ENCODE measurements at places on chromosomes 2 and 18.
A peak's percentile ranks its signal among the peaks of the same experiment; 100 is the strongest.

- no peak for DNase-seq
These were observed 14.2 kb downstream of the LIMS2 start for GRCh38 chr2:127661072-127661649.

DNA sequence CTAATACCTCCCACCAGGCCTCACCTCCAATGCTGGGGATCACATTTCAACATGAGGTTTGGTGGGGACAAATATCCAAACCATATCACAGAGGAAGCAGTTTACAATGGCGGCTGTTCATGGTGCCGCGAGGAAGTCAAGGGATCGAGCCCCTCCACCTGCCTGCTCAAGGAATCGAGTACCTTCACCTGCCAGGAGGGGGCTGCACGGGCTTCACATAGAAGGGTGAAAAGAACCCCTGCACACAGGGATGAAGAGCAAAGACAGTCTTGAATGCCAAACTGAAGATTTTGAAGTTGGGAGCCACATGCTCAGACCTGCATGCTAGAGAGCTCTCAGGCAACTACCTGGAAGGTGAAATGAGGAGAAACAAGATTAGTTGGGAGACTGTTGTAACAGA lies 110.3 kb downstream of the KCNF1 start:
- DNase-seq = no peak

GRCh38 chr2:230318190-230319121 lies 8.5 kb upstream of the SP140L start:
- DNase-seq = no peak

DNA sequence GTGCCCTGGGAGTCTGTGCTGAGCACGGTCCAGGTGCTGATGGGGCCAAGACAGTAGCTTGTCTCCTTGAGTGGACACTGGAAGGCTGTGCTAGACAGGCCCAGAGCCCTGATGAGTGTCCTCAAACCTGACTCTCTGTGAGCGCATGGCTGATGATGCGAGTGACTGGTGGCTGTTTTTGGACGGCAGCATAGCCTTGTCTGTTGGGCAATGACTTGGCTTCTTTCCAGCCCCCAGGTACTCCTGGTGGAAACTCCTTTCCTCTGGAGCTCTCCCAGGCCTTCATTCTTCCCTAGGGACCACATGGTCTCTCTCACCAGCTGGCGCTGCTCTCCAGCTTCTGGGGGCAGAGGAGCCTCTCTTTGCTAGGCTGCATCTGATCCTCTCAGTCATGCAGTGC lies 207.6 kb upstream of the SMIM21 start:
- peak; percentile 48 for DNase-seq

DNA sequence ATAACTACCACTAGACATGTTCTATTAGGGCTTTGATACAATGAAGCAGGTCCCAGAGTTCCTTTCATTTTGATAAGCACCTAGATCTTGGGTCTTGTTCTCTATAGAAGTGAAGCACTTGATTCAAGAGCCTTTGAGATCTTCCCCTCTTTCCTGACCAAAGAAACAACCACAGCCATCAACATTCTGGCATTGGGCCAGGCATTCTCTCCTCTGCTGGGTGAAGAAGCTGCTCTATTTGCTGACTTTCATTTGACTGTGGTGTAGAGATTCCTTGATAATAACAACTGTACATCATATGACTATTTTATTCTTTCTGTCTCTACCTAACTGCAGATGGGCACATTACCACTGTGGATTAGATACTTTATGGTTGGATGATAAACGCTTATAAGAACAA lies 96.6 kb upstream of the LYPD1 start:
- DNase-seq = peak; percentile 54

GRCh38 chr2:180591947-180592346 lies 388.5 kb upstream of the UBE2E3 start:
- DNase-seq = no peak

GRCh38 chr18:28109781-28110560 lies 67.0 kb downstream of the CDH2 start:
- no peak for DNase-seq

DNA sequence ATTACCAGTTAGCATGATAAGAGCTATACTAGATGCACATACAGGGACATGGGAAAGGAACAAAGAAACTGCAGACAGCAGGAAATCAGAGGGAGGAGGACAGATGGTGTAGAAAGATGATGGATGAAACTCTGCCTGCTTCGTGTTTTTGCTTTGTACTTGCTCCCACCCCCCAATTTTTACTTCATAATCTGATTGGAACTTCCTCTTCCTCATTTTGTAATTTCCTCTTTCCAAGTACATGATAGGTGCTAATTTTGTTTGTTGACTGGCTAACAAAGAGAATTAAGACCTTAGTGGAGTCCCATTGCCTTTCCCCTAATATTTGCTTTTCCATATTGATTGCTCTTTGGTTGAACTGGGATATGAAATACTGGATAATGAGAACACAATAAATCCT lies 76.0 kb upstream of the PELI1 start:
- DNase-seq = no peak

- DNase-seq = no peak
These were observed 193.5 kb upstream of the CHST9 start for GRCh38 chr18:27378431-27379095.

DNA sequence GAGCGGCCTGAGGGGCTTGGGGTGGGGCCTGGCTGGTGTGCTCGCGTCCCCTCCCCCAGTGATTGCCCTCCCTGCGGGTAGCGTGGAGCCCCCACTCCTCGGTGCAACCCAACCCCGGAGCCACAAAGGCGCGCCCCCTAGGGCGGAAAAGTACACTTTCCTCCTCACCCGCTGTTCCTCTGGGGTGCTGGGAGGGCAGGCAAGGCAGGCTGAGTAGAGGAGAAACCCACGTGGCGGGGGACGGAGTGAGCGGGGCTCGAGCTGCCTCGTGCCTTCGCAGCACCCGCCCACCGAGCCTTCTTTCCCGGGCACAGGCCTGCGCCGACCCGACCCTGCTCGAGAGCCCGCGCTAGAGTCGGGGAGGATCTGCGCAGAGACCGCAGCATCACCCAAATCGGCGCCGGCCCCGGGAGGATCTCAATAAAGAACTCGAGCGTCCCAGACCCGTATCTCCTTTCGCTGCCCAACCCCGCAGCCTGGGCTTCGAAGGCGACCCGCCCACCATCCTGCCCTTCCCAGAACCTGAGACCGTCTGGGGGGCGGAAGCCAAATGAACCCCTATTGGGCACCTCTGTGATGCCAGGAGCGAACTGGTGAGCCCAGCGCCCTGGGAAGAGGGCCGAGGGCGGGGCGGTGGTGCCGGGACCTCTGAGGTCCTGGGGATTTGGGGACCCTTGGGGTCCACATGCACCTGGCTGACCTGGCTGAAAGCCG lies 1.5 kb downstream of the UCN start:
- DNase-seq = no peak

DNA sequence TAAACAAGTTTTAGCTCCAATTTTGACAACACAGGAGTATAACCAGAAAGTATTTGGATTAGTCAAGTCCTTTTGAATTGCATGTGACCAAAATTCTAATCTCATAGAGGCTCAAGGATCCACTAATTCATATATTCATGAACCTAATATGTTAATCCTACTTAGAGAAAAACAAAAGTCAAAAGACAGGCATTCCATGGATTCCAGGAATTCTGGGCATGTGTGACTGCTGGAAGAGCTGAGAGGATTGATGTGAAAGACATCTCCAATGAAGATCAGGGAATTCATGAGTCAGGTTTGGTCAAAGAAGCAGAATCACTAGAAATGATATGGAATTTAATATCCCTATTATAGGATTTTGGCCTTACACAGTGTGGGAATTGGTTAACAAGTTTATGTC lies 1494.6 kb upstream of the DDX18 start:
- DNase-seq = no peak

- DNase-seq = no peak
These were observed 613.3 kb downstream of the TSN start for GRCh38 chr2:122368576-122369243.

DNA sequence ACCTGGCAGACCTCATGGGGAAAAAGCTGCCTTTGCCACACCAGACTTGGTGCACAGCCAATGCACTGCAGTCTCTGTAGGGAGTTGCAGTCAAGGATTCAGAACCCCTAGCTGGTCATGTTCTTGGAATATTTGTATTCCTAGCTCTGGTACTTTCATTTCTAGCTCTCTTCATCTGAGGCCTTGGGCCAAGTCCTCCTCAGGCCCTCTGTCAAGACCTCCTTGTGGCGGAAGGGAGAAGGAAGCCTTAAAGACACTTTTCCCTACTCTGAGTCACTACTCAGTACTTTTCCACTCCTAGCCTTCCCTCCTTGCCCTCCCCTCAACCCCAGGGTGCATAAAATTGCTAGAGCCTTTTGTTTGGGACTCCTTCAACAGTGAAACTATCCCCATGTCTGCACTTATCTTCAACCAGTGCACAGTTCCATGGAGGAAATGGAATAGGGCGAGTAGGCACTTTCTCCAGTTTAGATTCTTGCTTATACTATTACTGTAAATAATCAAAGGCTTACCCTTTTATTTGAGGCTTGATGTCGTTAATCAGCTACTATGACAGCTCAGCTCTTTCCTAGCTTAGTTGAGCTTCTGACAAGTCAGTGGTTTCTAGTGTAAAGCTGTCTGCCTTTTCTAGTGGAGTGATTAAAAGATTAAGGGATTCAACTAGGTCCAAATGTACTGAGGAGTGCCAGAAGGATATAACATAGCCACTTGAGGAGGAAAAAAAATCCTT lies 15.8 kb downstream of the M1AP start:
- no peak for DNase-seq

- no peak for DNase-seq
These were observed 71.0 kb downstream of the STPG4 start for GRCh38 chr2:47083886-47084687.

- DNase-seq = no peak
These were observed 51.9 kb upstream of the NAB1 start for GRCh38 chr2:190596993-190597392.

DNA sequence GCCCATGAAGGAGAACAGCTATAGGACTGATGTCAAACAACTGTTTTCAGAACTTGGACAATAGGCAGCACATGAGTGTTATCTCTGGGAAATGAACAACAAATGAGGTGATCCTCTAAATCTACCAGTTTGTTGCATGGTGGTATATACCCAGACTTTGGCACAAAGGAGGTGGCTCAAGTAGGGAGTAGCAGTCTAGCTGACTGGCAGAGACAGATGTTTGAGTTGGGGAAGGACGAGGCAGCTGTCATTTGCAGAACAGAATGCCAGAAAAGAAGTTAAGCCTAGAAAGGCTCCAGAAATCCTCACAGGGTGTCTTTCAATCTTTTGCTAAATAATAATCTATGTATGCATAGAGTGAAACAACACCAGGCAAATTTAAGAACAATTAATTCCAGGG lies 47.4 kb downstream of the RPE start:
- DNase-seq = no peak

DNA sequence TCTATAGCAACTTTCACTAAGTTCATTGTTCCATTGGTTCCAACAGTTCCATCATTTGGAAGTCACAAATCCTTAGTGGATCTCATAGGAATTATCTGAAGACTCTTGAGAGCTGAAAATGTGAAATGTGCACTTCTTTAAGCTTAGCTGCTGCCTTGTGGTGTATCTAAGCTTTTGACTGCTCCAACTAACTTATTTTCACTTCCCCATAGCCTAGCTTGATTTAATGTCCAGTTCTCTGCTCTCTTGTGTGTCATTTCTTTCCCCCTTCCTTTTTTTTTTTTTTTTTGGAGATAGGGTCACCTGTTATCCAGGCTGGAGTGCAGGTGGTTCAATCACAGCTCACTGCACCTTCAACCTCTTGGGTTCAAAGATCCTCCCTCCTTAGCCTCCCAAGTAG lies 34.9 kb upstream of the CD302 start:
- no peak for DNase-seq

GRCh38 chr2:7121851-7122250 lies 204.6 kb downstream of the RNF144A start:
- no peak for DNase-seq

GRCh38 chr2:224551693-224552092 lies 33.5 kb downstream of the CUL3 start:
- DNase-seq = no peak

- no peak for DNase-seq
These were observed 21.5 kb upstream of the GPC1 start for GRCh38 chr2:240413813-240414429.

DNA sequence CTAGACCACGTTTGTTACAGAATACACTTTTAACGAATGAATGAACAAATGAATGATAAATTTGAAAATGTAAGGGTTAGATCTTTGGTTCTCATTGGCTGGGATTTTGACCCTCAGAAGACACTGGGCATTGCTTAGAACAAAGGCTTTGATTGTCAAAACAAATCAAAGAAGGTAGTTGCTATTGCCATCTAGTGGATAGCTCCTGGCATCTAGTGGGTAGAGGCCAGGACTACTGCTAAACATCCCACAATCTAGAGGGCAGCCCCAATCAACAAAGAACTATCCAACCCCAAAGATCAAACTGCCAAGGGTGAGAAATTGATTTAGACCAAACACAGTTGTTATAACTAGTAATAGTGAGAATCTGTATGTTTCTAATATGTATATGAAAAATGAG lies 552.3 kb downstream of the KCNJ3 start:
- no peak for DNase-seq

- no peak for DNase-seq
These were observed 68.8 kb downstream of the ACVR1C start for GRCh38 chr2:157559890-157560289.

- no peak for DNase-seq
These were observed 6.6 kb downstream of the ZSWIM2 start for GRCh38 chr2:186842373-186842772.

DNA sequence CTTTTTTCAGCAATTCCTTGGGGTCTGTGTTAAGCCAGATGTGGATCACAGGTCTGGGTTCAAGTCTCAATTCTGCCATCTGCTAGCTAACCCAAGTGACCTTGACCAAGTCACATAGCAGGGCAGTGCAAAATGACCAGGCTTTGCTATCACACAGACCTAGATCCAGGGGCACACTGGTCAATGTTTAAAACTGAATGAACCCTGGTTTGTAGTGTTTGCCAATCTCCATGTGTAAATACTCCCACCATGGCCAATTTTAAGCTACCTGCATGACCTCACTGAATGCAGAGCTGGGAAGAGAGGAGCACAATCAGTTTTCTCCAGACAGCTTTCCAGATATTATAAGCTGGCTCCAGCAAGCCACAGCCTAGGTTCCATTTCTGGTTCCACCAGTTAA lies 142.9 kb downstream of the CHST9 start:
- no peak for DNase-seq

- no peak for DNase-seq
These were observed 636.3 kb downstream of the TSN start for GRCh38 chr2:122391726-122392125.

- DNase-seq = no peak
These were observed 279.7 kb downstream of the SRBD1 start for GRCh38 chr2:45331410-45331786.

DNA sequence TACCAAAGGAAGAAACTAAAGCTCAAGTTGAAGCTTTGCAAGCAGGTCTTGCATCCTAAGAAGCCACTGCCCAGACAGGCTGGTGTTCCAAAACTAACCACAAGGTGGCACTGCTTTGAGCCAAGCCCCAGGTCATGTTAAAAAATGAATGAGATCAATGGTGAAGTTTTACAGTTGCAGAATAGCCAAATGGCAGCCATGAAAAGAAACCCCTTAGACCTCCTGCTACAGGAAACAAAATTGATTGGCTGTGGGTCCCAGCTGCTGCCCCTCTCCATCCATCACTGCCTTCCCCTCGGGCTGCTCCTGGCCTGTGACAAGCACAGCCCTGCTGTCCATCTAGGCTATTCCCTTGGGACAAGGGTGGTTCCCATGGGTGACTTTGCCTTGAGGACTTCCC lies 20.7 kb upstream of the MREG start:
- DNase-seq = no peak

- DNase-seq = no peak
These were observed 245.2 kb downstream of the CYRIA start for GRCh38 chr2:16420421-16420820.
